ENCODE measurements at places on chromosomes 1 and 21. TPM values are rescaled to one million over a fixed set of nuclear protein-coding genes. Genes with fewer than 3 reads are reported as not detected.

GRCh38 chr1:202046748-202047708 is 36.6 kb downstream of the ELF3 start:
- DNase-seq = no peak

NID1 gene
- 238 TPM for total RNA-seq

- DNase-seq = no peak
Observed at GRCh38 chr1:66778266-66778665, 22.8 kb downstream of the INSL5 start.

- no peak for DNase-seq
Observed at GRCh38 chr1:65247419-65248359, 61.7 kb upstream of the DNAJC6 start.

DNA sequence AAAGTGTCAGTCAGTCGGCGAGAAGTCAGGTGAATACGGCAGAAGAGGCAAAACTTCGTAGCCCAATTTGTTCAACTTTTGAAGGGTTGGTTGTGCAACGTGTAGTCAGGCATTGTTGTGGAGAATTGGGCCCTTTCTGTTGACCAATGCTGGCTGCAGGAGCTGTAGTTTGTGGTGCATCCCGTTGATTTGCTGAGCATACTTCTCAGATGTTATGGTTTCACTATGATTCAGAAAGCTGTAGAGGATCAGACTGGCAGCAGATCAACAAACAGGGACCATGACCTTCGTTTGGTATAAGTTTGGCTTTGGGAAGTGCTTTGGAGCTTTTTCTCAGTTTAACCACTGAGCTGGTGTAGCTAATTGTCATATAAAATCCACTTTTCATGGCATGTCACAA is 190.2 kb upstream of the ADAMTS5 start:
- no peak for DNase-seq

RNF186 gene
- not detected for total RNA-seq

LCE7A gene
- total RNA-seq = not detected

EGLN1 gene
- 32.3 TPM for total RNA-seq

NUP210L gene
- not detected for total RNA-seq

DNA sequence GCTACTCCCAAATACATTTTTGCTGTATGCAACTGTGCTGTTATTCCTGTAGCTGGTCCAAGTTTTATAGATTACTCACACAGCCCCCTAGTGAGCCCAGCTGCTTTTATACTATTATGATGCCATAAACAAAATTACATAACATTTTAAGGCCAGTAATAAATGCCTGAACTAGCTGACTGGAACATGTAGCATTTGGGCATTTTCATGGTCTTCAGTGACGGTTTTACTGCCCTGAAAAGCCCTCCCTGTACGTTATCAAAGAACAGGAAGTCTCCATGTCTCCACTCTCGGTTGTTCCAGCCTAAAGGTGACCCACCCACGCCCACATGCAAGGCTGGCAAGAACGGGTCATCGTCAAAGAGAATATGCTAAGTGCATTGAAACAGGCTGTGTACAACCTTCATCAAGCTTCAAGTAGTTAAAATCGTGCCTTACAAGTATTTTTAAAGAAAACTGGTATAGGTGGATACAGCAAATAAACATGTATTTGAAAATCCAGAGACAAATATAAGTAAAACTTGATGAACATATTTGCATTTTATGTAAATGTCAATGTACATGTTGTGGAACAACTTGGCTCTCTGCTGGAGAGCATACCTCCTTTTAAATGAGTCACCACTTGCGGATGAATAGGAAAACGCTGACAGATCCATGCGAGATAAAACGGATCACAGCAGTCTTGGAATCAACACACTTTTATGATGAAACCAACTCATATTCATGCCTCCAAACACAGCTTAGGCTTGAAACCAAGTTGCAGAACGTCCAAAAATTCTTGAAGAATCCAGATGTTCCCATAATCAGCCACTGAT is 520.5 kb downstream of the SMYD3 start:
- no peak for DNase-seq

DNA sequence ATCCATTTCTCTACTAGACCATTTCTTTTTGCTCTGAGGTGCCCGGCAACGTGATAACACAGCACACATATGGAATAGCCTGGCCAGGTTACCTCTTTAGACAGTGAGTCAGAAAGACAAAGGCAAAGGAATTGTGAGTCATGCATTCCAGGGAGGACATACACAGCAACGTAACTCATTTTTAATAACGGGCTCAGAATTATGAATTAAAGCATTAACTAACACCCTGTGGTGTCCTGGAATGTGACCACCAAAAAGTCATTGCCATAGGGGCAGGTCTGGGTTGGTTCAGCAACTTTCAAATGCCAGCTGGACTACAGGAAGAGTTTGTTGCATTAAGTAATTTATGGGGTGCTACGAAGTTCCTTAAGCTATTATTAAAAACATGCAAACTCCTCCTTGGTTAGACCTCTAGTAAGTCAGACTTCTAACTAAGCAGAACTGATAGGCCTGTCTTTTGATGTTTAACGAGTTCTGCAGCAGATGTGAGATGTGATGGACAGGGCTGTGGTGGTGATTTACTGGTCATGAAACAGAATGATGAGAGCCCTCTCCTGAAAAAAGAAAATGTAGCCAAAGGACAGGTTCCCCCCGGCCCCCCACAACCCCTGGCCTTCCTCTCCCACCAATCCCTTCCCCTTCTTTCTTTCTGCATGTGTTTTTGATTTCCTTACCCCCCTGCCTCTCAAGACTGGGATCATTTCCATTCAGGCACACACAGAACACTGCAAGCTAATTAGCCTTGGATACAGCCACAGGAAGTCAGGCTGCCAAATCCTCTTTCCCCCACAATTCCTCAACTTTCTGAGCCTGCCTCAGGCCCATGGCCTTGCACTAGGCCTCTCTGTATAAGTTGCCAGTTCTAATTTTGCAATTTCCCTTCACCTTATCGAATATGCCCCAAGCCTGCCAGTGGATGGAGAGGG is 88.9 kb upstream of the HAO2 start:
- DNase-seq = no peak

SMIM1 gene
- total RNA-seq = 3.7 TPM

DNA sequence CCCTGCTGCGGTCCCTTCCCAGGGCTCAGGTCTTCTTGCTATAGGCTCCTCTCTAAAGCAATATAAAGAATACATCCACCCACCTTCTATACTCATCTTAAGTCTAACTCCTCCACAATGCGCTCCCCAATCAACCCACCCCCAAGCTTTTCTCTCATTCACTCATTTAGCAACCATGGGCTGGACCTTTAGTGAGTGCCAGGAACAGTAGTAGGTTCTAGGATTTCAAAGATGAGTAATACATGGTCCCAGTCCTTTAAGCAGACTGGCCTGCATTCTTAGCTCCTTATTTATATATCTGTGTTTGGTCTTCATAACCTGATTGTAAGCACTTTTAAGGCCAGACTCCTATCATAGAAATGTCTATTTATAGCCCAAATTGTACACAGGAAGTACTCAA is 5.9 kb downstream of the CAMK1G start:
- DNase-seq = no peak

- peak; percentile 55 for DNase-seq
Observed at GRCh38 chr1:15226388-15227255, 20.4 kb upstream of the FHAD1 start.

- DNase-seq = no peak
Observed at GRCh38 chr1:27886744-27887143, 14.4 kb downstream of the THEMIS2 start.

GRCh38 chr1:203300441-203301330 is 4.6 kb upstream of the BTG2 start:
- peak; percentile 75 for DNase-seq

- no peak for DNase-seq
Observed at GRCh38 chr1:16117369-16117768, 38.5 kb downstream of the EPHA2 start.

GRCh38 chr1:224170748-224171478 is 12.1 kb upstream of the DEGS1 start:
- DNase-seq = no peak

- DNase-seq = no peak
Observed at GRCh38 chr21:45467221-45467779, 62.3 kb downstream of the COL18A1 start.

ZYG11A gene
- total RNA-seq = 0.06 TPM

GBP1 gene
- 21.5 TPM for total RNA-seq

F13B gene
- total RNA-seq = not detected

- DNase-seq = peak; percentile 47
Observed at GRCh38 chr21:39048064-39048463, 135.2 kb downstream of the PSMG1 start.

DNA sequence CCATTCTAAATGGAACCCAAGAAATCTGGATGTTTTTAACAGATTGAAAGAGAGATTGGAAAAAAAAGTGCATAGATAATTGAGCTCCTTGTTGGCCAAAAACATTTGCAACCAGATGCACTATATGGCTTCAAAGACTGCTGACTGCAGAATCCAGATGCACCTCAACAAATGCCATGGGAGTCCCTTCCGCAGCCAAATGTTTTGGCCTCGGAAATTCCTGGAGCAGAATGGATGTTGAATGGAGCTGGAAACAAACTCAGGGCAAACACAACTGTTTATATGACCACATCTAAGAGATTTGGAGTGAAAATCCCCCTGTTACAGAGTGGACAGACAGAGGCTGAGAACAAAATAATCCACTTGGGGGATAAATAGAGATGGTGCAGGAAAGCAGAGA is 285.0 kb upstream of the NFIA start:
- no peak for DNase-seq

GRCh38 chr21:41406340-41406739 is 19.7 kb upstream of the MX1 start:
- DNase-seq = peak; percentile 59

ANKRD45 gene
- 0.29 TPM for total RNA-seq

- no peak for DNase-seq
Observed at GRCh38 chr1:87851490-87851889, 522.8 kb downstream of the LMO4 start.

Measured in mesenteric fat pad (tissue), 1 donor.